ENCODE measurements at places on chromosomes 12 and 14.

DNA sequence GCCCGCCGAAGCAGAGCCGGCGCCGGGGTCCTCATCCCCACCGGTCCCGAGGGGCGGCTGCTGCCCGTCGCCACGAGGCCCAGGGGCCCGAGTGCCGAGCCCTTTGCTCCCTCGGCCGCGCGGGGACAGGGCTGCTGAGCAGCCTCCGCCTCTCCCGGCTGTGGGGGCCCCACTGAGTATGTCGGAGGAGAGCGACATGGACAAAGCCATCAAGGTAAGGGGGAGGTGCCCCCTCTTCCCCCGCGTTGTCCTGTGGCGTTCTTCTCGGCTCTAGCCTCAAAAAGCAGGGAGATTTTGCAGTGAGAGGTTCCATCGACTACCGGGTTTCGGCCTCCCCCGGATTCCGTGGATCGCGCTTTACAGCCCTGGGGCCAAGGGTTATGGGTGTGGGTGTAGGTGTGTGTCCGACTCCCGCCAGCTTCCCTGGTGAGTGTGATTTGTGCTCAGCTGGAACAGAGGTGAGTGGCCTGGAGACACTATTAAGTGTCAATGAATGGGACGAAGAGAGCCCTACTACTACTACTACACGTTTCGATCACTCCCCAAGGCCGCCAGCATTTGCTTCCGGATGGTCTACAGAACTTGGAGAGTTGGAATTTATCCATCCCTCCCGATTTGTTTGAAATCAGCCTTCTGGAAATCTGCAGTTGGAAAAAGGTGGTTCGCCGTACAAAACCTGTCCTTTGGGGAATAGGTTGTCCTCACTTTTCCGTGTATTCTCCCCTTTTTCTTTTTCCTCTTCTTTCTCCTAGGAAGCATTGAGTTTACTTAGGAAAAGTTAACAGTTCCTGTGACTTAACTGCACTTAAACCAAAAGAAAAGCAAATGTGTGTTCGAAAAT is 748 bp downstream of the MAPKAPK5 start:
- peak; percentile 11 for DNase-seq

- no peak for DNase-seq
These were observed 87.3 kb downstream of the TTLL5 start for GRCh38 chr14:75748336-75748735.

- DNase-seq = no peak
These were observed 92.0 kb downstream of the IRF2BPL start for GRCh38 chr14:76936483-76936882.

GRCh38 chr12:122028165-122028904 is 6.7 kb downstream of the BCL7A start:
- DNase-seq = no peak

DNA sequence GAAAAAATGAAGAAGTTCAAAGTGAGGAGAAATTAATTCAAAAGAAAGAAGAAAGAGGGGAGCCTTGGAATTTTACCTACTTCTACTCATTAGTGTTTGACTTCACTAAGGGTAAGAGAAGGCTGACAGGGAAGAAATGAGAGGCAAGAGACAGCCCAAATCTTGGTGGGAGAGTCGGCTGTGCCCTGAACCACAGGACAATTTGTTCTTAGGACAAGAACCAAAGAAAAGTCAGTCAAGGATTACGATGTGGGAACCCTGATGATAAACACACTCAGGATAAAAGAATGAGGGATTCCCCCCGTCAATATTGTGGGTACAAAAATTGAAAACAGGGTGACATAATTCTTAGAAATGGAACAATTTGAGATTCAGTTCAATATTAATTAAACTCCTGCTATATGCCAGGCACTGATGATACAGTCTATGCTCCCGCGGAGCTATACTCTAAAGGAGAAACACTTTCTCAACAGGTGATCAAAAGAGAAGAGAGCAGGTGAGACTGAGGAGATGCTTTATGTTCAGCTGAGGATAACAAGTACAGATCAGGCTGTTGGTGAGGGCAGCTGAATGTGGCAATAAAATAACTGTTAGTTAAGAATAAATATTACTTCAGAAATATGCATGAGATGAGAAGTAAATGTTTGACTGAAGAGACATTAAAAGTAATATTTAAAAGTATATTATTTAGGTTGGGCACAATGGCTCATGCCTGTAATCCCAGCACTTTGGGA is 175.4 kb downstream of the SLC25A21 start:
- DNase-seq = no peak

Measured in RPMI7951 (cell line).